ENCODE measurements at places on chromosomes 3 and 15.

GRCh38 chr3:156449710-156450574 lies 105.0 kb downstream of the SSR3 start:
- DNase-seq: no peak

GRCh38 chr3:185928496-185928895 lies 9.3 kb downstream of the TRA2B start:
- no peak for DNase-seq

- no peak for DNase-seq
Observed at GRCh38 chr15:47870956-47871625, 153.8 kb downstream of the SEMA6D start.

DNA sequence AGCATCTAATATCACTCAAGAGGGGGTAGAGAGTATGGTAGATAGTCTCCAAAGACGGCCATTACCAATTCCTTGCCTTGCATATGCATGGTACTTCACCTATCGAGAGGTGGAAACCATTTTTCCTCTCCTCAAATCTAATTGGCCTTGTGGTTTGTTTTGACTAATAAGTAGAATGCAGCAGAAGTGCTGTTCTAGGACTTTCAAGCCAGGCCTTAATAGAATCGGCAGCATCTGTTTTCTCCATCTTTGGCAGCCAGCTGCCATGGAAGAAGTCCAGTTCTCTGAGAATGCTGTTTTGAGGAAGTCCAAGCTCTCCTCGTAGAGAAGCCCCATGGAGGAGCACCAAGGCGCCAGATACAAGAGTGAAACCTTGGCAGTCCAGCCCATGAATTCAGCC lies 59.1 kb upstream of the RASGRP1 start:
- no peak for DNase-seq

DNA sequence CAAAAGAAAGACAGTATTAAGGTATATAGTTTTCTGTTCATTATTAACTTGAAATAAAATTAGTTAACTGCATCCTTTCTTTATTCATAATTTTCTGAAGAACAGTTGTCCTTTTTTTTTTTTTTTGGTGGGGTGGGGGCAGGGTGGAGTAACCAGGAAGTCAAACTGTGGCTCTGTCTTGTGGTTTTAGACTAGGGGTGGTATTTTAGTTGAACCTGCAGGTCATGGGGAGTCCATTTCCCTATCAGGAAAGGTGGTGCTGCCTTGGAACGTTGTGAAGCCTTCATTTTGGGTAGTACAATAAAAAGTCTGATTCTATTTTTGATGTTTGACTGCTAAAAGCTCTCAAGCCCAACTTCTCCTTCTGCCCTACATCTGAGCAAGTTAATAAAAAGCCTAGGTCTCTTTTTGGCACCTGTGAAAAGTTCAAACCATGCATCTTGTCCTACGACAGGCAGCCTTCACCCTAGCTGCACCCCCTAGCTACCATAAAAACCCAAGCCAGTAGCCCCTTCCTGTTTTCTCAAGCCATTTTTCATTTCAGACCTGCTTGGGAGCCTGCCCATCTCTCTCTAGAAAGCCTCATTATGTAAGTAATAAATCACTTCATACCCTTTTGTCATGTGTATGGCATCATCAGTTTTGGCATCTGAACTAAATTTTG lies 31.2 kb upstream of the RIOX2 start:
- no peak for DNase-seq

Data from H54 (cell line).